Lung (tissue), 17 donors: ENCODE measurements at places on chromosomes 3 and 15. TPM values are rescaled to one million over a fixed set of nuclear protein-coding genes. Genes with fewer than 3 reads are reported as not detected.

GRCh38 chr3:39590806-39591205 is 123.3 kb downstream of the MOBP start:
- no peaks in the 10 kb centered on the region for H3K27me3 ChIP-seq
- H3K36me3 ChIP-seq, result no peaks in the 10 kb centered on the region
- no peaks in the 10 kb centered on the region for H3K4me1 ChIP-seq
- no peak overlapping the region for H3K27ac ChIP-seq
- DNase-seq, result no peak

The GOLGA8H gene
- total RNA-seq, result 1.6 TPM

The DISP2 gene
- total RNA-seq, result 1.3 TPM

The MME gene
- total RNA-seq, result 9.2 TPM

- H3K36me3 ChIP-seq, result no peaks in the 10 kb centered on the region
- H3K27me3 ChIP-seq, result no peaks in the 10 kb centered on the region
- no peaks in the 10 kb centered on the region for H3K4me1 ChIP-seq
- H3K4me3 ChIP-seq, result no peak overlapping the region
- no peak overlapping the region for H3K27ac ChIP-seq
Observed at GRCh38 chr15:50046159-50046558, 72.9 kb downstream of the ATP8B4 start.

DNA sequence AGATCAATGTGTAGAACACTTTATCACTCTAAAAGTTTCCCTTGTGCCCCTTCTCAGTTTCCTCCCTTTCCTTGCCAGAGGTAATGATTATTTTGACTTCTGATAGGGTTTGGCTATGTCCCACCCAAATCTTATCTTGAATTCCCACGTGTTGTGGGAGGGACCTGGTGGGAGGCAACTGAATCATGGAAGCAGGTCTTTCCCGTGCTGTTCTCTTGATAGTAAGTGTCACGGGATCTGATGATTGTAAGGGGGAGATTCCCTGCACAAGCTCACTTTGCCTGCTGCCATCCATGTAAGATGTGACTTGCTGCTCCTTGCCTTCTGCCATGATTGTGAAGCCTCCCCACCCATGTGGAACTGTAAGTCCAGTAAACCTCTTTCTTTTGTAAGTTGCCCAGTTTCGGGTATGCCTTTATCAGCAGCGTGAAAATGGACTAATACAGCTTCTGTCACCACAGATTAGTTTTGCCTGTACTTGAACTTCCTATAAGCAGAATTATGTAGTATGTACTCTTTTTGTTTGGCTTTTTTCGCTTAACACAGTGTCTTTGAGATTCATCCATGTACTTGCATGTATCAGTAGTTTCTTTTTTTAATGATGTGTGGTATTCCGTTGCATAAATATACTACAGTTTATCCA is 7.2 kb downstream of the FEM1B start:
- H3K4me1 ChIP-seq, result peaks cover 15% of the 10 kb centered on the region
- H3K36me3 ChIP-seq, result no peaks in the 10 kb centered on the region
- H3K27me3 ChIP-seq, result no peaks in the 10 kb centered on the region
- DNase-seq, result no peak

DNA sequence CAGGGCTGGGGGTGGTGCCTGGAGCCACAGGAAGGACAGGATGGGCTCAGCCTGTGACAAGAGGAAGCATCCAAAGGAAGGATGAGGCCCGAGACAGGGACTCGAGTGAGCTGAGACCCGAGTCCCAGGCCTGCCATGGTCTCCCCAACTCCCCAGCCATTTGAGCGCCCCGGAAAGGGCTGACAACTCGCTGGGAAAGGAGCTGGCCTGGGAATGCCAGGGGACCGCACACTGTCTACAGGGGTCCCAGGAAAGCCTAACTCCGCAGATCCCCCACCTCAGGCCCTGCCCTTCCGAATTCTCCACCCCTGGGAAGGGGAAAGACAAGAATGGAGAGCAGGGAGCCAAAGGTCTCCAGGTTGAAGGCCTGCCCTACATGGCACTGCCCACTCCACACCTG is 21.0 kb upstream of the SHISA5 start:
- H3K4me1 ChIP-seq, result no peaks in the 10 kb centered on the region
- no peak for DNase-seq
- H3K36me3 ChIP-seq, result no peaks in the 10 kb centered on the region
- no peak overlapping the region for H3K27ac ChIP-seq
- no peaks in the 10 kb centered on the region for H3K27me3 ChIP-seq

DNA sequence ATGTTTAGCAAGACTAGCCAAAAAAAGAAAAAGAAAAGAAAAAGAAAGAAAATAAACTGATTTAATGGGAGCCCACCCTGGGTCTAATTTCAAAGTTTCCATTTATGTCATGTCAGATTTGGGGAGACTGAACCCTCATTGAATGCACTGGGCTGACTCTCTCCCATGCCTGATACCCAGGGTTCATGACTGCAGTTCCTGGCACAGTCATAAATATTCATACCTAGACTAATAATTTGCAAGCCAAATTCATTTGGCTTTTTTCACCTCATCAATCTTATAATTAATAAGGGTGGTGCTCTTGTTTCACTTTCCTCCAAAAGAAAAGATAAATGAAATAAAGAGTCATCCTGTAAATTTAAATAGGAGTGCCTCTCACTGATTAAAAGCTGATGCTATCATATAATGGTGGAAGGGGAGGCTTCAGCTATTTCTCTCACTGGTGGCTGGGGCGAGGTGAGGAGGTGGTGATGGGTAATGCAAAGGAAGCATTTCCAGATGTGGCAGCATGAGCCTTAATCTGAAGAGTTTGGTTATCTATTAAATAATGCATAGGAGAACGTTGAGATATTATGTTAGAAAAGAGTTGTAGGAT is 224.5 kb downstream of the MEIS2 start:
- no peak overlapping the region for H3K4me3 ChIP-seq
- no peaks in the 10 kb centered on the region for H3K4me1 ChIP-seq
- no peak overlapping the region for H3K27ac ChIP-seq
- H3K36me3 ChIP-seq, result no peaks in the 10 kb centered on the region
- peaks cover 28% of the 10 kb centered on the region for H3K27me3 ChIP-seq

DNA sequence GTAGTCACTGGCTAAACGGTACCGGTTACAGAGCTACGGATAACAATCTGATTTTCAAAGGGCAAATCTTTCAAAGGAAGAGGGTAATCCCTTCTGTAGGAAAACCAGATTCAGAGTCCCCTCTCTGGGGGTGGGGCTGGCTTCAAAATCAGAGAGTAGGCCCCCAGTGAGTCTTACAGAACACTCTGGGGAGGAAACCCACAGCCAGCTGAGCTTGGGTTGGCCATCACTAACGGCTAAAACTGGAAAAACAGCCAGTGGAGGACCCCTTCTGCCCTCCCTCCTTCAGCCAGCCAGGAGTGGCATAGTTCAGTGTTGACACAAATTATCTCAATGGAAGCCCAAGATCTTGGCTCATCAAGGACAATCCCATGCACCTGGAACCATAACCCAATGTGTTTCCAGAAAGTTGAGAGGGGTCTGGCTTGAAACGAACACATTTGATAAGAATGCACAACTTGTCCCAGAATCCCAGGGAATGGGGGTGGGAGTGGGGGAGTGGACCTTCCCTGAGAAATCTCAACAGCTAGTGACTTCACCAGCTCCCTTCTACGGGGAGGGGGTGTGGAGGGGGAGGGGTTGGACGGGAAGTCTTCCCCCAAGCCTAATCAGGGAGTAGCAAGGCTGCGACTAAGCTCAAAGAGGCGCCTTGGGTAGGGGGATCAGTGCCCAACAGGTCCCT is 1.0 kb downstream of the RASL12 start:
- peak overlapping the region; percentile 85 for H3K27ac ChIP-seq
- H3K4me1 ChIP-seq, result peaks cover 25% of the 10 kb centered on the region
- H3K36me3 ChIP-seq, result no peaks in the 10 kb centered on the region
- peak overlapping the region; percentile 28 for H3K4me3 ChIP-seq
- peak; percentile 93 for DNase-seq
- no peaks in the 10 kb centered on the region for H3K27me3 ChIP-seq

The GPR149 gene
- not detected for total RNA-seq

GRCh38 chr3:185339945-185340344 is 23.0 kb upstream of the MAP3K13 start:
- H3K36me3 ChIP-seq, result no peaks in the 10 kb centered on the region
- no peak overlapping the region for H3K4me3 ChIP-seq

The OCA2 gene
- 23.0 TPM for total RNA-seq

- H3K36me3 ChIP-seq, result peaks cover 3% of the 10 kb centered on the region
- peaks cover 15% of the 10 kb centered on the region for H3K4me1 ChIP-seq
- no peak for DNase-seq
- no peaks in the 10 kb centered on the region for H3K27me3 ChIP-seq
- peak overlapping the region; percentile 89 for H3K27ac ChIP-seq
Observed at GRCh38 chr3:48440590-48440958, 517 bp downstream of the TMA7 start.

- H3K27me3 ChIP-seq, result no peaks in the 10 kb centered on the region
- H3K36me3 ChIP-seq, result no peaks in the 10 kb centered on the region
- no peak overlapping the region for H3K27ac ChIP-seq
- peaks cover 3% of the 10 kb centered on the region for H3K4me1 ChIP-seq
- DNase-seq, result no peak
- no peak overlapping the region for H3K4me3 ChIP-seq
Observed at GRCh38 chr15:33031324-33031821, 163.1 kb downstream of the FMN1 start.

DNA sequence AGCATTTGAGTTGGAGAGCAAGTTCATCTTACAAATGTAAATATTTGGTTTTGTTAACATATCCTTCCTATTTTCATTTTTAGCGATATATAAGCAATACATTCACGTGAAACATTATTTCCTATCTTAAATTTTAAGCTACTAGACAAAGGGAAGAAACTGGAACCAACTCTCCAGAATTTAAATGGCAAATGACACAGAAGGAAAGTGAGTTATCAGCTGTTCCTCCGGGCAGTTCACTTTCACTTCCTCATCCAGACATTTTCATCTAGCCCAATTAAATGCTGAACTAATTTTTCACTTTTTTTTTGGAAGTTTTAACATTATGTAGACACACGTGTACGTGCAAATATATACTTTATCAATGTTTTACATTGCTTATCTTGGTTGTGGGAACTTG is 58.7 kb downstream of the MORC1 start:
- no peaks in the 10 kb centered on the region for H3K36me3 ChIP-seq
- H3K4me1 ChIP-seq, result no peaks in the 10 kb centered on the region
- H3K4me3 ChIP-seq, result no peak overlapping the region
- H3K27me3 ChIP-seq, result peaks cover 10% of the 10 kb centered on the region
- peak; percentile 6 for DNase-seq

- DNase-seq, result no peak
- H3K27ac ChIP-seq, result no peak overlapping the region
- H3K27me3 ChIP-seq, result no peaks in the 10 kb centered on the region
- H3K36me3 ChIP-seq, result no peaks in the 10 kb centered on the region
Observed at GRCh38 chr15:46416544-46416943, 781.7 kb downstream of the SQOR start.

GRCh38 chr3:52240059-52240885 is 1.3 kb upstream of the TWF2 start:
- no peak overlapping the region for H3K4me3 ChIP-seq
- DNase-seq, result no peak
- H3K36me3 ChIP-seq, result no peaks in the 10 kb centered on the region
- peaks cover 37% of the 10 kb centered on the region for H3K4me1 ChIP-seq

The IL17RB gene
- total RNA-seq, result 6.3 TPM

GRCh38 chr3:152834191-152834775 is 648 bp upstream of the P2RY1 start:
- no peaks in the 10 kb centered on the region for H3K36me3 ChIP-seq
- H3K4me3 ChIP-seq, result peak overlapping the region; percentile 71
- DNase-seq, result no peak
- peaks cover 3% of the 10 kb centered on the region for H3K4me1 ChIP-seq
- H3K27ac ChIP-seq, result peak overlapping the region; percentile 92

DNA sequence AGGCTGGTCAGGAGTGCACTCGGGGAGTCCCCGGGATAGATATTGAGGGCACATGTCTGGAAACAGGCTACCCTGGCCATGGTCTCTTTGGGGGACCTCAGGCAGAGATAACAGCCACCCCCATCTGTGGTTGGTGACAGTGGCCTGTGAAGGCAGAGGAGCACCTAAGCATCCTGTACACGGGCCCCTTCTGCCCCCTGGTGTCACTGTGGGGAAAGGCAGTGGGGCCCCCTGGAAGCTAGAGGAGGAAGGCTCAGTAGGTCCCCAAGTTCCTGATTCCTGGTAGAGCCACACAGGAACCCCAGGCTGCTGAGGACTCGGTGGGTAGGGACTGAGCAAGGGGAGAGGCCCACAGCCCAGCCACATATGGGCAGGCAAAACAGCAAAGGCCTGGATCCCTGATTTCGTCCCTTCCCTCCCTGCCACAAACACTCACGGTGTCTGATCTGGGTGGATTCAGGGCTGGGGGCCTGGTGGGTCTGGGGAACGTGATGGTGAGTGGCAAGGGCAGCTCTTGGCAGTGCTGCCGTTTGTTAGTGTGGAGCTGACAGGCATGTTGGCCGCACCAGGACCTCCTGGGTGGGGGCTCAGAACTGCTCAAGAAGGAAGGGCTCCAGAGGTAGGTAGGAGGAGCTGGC is 14.1 kb upstream of the CXCR6 start:
- no peak overlapping the region for H3K4me3 ChIP-seq
- H3K4me1 ChIP-seq, result no peaks in the 10 kb centered on the region
- H3K36me3 ChIP-seq, result peaks cover 8% of the 10 kb centered on the region
- no peak overlapping the region for H3K27ac ChIP-seq
- no peaks in the 10 kb centered on the region for H3K27me3 ChIP-seq
